ENCODE measurements at places on chromosomes 2 and 18. TPM values are rescaled to one million over a fixed set of nuclear protein-coding genes. Genes with fewer than 3 reads are reported as not detected.
A peak's percentile ranks its signal among the peaks of the same experiment; 100 is the strongest.

GRCh38 chr2:71710367-71711132 is 257.2 kb downstream of the DYSF start:
- no peak overlapping the region for H3K4me3 ChIP-seq
- DNase-seq, result no peak
- no peak overlapping the region for H3K27ac ChIP-seq
- no peaks in the 10 kb centered on the region for H3K27me3 ChIP-seq
- H3K36me3 ChIP-seq, result no peaks in the 10 kb centered on the region
- no peaks in the 10 kb centered on the region for H3K4me1 ChIP-seq

DNA sequence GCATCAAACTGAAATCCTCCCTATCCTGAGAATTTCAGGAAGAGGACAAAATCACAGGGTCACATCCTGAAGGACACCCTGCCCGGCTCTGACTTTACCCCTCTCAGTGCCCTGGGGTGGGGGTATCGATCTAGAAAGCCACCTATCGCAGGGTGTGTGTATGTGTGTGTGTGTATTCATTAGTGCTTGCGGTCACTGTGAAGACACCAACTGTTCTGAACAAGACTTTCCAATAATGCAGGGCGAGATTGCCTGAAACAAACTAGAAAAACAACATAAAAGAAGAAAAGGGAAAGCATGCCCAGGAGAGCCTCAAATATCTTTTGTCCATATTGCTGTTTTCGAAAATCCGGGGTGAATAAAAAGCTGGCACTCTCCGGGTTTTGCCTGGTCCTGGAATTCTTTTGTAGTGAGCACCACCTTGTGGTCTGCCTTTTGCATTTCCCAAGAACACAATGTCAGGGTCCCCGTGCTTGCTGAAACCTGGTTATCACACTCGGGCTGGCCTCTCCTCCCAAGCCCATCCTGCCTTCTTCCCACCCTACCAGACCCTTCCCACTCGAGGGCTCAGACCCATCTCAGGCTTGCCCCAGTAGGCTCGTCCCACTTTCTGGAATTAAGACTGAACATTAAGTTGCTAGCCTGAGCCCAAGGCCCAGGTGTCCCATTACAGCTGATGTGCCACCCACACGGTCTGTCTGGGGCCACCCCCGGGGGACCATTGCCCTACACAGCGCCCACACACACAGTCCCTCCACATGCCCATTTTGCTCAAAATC is 25.0 kb upstream of the COPS8 start:
- no peaks in the 10 kb centered on the region for H3K36me3 ChIP-seq
- peaks cover 2% of the 10 kb centered on the region for H3K4me1 ChIP-seq
- H3K4me3 ChIP-seq, result no peak overlapping the region
- H3K27me3 ChIP-seq, result peaks cover 46% of the 10 kb centered on the region
- peak; percentile 87 for DNase-seq
- no peak overlapping the region for H3K27ac ChIP-seq

- H3K36me3 ChIP-seq, result no peaks in the 10 kb centered on the region
- no peak overlapping the region for H3K4me3 ChIP-seq
- no peak for DNase-seq
- H3K27me3 ChIP-seq, result no peaks in the 10 kb centered on the region
Observed at GRCh38 chr2:2161871-2162653, 169.0 kb downstream of the MYT1L start.

- H3K4me1 ChIP-seq, result no peaks in the 10 kb centered on the region
- H3K27ac ChIP-seq, result no peak overlapping the region
Observed at GRCh38 chr18:54939361-54939917, 19.8 kb downstream of the CCDC68 start.

- H3K4me3 ChIP-seq, result no peak overlapping the region
- no peaks in the 10 kb centered on the region for H3K36me3 ChIP-seq
- peaks cover 7% of the 10 kb centered on the region for H3K4me1 ChIP-seq
- no peak for DNase-seq
- no peaks in the 10 kb centered on the region for H3K27me3 ChIP-seq
Observed at GRCh38 chr2:197273485-197273884, 37.1 kb downstream of the ANKRD44 start.

GRCh38 chr2:179275253-179276012 is 10.8 kb upstream of the SESTD1 start:
- H3K4me1 ChIP-seq, result no peaks in the 10 kb centered on the region
- no peak overlapping the region for H3K27ac ChIP-seq
- no peaks in the 10 kb centered on the region for H3K36me3 ChIP-seq
- DNase-seq, result no peak

- H3K4me1 ChIP-seq, result peaks cover 2% of the 10 kb centered on the region
- DNase-seq, result no peak
- no peak overlapping the region for H3K4me3 ChIP-seq
Observed at GRCh38 chr2:166841679-166842078, 46.6 kb upstream of the XIRP2 start.

- peaks cover 6% of the 10 kb centered on the region for H3K4me1 ChIP-seq
- H3K4me3 ChIP-seq, result no peak overlapping the region
- no peak for DNase-seq
- no peaks in the 10 kb centered on the region for H3K36me3 ChIP-seq
- no peaks in the 10 kb centered on the region for H3K27me3 ChIP-seq
Observed at GRCh38 chr2:167749016-167749415, 498.4 kb downstream of the STK39 start.

DNA sequence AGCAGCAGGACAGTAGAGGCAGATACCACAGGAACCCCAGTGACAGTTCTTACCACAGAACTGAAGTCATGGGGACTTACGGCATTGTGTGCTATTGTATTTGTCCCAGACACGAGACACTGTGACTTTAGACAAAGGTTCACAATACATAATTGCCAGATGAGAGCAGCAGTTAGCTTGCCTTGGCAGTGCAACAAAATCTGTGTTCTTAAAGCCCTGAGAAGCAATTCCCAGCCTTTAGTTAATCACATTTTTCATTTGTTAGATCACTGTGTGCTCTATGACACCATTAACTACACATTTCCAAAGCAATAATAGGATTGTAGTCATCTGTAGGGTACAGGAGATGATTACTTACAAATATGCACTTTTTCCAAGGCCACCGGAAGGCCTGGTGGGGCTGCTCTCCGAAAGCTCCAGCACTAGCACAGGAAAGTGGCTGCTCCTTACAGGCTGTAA is 97.5 kb upstream of the LDLRAD4 start:
- no peak overlapping the region for H3K4me3 ChIP-seq
- no peaks in the 10 kb centered on the region for H3K27me3 ChIP-seq
- DNase-seq, result no peak
- no peaks in the 10 kb centered on the region for H3K4me1 ChIP-seq

GRCh38 chr2:148971547-148971946 is 67.0 kb upstream of the LYPD6B start:
- no peak for DNase-seq
- H3K27me3 ChIP-seq, result no peaks in the 10 kb centered on the region
- H3K36me3 ChIP-seq, result peaks cover 17% of the 10 kb centered on the region

- peaks cover 66% of the 10 kb centered on the region for H3K36me3 ChIP-seq
- H3K27ac ChIP-seq, result peak overlapping the region; percentile 8
- H3K4me3 ChIP-seq, result no peak overlapping the region
Observed at GRCh38 chr2:101272045-101272784, 19.5 kb downstream of the CNOT11 start.

Gene STK16
- total RNA-seq, result 27.3 TPM

Gene FMNL2
- total RNA-seq, result 51.8 TPM

Gene CABLES1
- 16.7 TPM for total RNA-seq

Gene GREB1
- total RNA-seq, result 106 TPM

Gene SCN9A
- not detected for total RNA-seq

Gene CCDC102B
- 6.9 TPM for total RNA-seq

Gene RAB31
- 15.2 TPM for total RNA-seq

Gene APCDD1
- total RNA-seq, result 4.7 TPM
